ENCODE measurements at places on chromosomes 2 and 18.

DNA sequence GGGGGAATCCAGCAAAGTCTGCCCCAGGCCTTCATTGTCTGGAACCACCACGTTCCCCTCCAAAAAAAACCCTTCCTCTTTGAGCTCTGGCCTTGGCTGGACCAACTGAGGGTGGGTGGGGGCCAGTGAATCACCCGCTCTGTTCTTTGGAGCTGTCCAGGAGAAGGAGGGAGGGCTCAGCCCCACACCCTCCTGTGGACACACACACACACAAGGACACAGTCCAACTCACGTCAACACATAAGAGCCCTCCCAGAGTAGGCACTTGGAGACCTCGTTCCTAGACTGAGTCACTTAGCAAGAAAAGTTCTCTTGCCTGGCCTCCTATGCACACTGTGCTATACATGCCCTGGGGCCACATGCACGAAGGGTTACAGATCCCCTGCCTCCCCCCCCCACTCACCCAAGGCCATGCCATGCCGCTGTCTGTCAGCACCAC lies 1.2 kb upstream of the TNS1 start:
- DNase-seq = peak; percentile 74

- DNase-seq = no peak
These were observed 81.0 kb downstream of the SEMA4F start for GRCh38 chr2:74735009-74735408.

GRCh38 chr2:96540136-96540535 lies 3.6 kb downstream of the ARID5A start:
- DNase-seq = no peak

- DNase-seq = no peak
These were observed 139.3 kb upstream of the FBXO11 start for GRCh38 chr2:48045613-48046012.

GRCh38 chr2:56014046-56014730 lies 90.6 kb upstream of the EFEMP1 start:
- no peak for DNase-seq

DNA sequence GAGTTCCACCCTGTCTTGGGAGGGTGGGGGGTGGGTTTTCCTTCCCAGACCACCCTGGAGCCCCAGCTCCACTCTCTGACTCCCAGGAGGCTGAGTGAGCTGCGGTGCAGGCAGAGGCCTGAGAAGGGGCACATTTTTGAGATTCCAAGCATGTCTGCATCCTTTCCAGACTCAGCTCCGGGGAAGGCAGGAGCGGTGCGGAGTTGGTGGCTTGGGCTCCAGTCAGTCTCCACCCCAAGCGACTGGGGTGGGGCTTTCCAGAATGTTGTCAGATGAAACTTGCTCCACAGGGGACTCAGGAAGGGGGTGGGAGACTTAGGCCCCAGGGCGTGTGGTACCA lies 44.2 kb upstream of the HS6ST1 start:
- DNase-seq = no peak

- no peak for DNase-seq
These were observed 24.9 kb downstream of the PECR start for GRCh38 chr2:216056739-216057138.

GRCh38 chr2:168434146-168434545 lies 21.9 kb upstream of the CERS6 start:
- DNase-seq = peak; percentile 71

GRCh38 chr2:113218283-113219091 lies 44.7 kb downstream of the PSD4 start:
- DNase-seq = no peak

GRCh38 chr2:85195956-85196355 lies 62.8 kb downstream of the TCF7L1 start:
- no peak for DNase-seq

DNA sequence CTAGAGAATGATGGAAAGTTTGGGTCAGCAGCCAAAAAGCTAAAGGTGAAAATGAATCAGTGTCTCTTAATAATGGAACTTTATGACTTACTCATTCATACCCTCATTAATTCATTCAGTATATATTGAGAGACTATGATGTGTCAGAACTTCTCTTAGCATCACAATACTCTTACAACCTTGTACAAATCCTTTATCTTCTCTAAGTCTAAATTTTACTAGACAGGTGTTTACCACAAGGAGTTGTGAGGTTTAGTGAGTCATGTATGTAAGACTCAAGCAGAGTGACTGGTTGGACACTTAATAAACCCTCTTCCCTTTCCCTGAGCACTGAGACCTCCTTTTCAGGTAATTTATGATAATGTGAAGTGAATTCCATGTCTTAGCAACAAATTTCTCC lies 129.6 kb downstream of the PPP1R1C start:
- no peak for DNase-seq

- DNase-seq = no peak
These were observed 257.9 kb downstream of the DYSF start for GRCh38 chr2:71711133-71711855.

GRCh38 chr2:137115081-137115794 lies 349.9 kb downstream of the THSD7B start:
- no peak for DNase-seq

- DNase-seq = no peak
These were observed 744.4 kb downstream of the KCNJ3 start for GRCh38 chr2:155442755-155443372.

GRCh38 chr2:72538486-72538885 lies 287.3 kb downstream of the EXOC6B start:
- DNase-seq = no peak

- DNase-seq = no peak
These were observed 965.6 kb upstream of the NRXN1 start for GRCh38 chr2:51997571-51997970.

DNA sequence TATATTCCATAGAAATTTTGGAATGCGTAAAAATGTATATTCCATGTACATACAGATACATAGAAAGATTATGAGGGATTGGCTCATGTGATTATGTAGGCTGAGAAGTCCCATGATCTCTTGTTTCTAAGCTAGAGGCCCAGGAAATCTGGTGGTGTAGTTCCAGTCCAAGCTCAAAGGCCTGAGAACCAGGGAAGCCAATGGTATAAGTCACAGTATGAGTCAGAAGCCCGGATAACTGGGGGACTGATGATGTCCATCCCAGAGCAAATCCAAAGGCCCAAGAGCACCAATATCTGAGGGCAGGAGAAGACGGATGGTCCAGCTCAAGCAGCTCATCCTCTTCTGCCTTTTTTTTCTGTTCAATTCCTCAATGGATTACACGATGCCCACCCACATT lies 385.0 kb upstream of the KLHL29 start:
- DNase-seq = no peak

- no peak for DNase-seq
These were observed 352.0 kb upstream of the SLC8A1 start for GRCh38 chr2:40803900-40804299.

DNA sequence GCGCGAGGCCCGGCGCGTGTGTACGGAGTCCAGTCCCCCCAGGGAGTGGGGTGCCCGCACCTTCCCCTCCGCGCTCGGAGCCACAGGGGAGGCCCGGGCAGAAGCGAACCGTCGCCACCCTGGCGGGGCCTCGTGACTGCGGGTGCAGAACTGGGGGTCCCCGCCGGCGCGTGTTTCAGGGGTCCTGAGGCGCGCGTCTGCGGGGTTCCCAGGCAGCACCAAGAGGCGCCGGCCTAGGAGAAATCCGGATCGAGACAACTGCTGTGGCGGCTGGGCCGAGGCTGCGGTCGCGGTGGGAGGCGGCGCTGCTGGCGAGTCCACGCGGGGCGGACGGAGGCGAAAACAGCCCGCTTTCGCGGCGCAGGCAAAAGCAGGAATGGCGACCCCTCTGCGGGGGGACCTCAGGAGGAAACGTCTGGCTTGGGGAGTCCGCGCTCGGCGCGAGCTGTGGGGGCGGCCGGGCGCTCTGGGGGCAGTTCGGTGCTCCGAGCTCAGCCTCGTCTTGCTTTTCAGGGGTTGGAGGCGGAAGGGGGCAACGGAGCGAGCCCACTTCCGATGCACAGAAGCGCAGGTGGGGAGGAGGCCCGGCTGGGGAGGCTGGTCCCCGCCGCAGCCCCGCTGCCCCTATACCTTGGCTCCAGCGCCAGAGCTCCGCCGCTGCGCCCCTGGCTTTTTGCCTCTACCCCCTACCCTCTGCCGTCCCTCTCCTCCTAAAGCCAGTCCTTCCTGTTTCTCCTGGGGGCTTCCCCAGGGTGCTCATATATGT lies 81.5 kb upstream of the LDLRAD4 start:
- no peak for DNase-seq

DNA sequence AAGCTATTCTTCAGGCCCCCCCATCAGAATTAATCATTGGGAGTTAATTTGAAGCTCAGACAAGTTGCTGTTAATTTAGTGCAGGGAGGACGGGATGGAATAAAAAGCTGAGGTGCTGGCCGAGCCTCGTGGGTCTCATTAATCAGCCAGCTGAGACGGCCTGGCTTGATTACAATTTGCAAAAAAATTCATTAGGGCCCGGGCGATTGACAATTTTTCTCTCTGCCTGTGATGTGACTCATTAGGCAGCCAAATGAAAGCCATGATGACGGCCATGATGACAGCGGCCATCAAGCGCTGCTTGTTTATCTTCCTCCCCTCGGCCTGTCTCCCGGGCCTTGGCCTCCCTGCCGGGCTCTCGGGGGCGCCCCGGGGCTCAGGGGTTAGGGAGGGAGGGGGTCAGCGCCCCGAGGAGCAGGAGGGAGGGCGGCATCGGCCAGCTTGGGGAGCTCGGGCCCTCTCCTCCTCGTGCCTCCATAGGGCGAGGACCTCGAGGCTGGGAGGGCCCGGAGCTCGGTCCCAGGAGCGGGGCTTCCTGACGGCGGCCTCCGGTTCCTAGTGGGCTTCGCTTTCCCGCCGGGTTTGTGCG lies 5.2 kb downstream of the GBX2 start:
- DNase-seq = no peak

GRCh38 chr2:179654806-179655205 lies 206.6 kb downstream of the ZNF385B start:
- DNase-seq = no peak

All from pancreas (tissue), 10 donors.